ENCODE measurements at places on chromosomes 13 and 19.

DNA sequence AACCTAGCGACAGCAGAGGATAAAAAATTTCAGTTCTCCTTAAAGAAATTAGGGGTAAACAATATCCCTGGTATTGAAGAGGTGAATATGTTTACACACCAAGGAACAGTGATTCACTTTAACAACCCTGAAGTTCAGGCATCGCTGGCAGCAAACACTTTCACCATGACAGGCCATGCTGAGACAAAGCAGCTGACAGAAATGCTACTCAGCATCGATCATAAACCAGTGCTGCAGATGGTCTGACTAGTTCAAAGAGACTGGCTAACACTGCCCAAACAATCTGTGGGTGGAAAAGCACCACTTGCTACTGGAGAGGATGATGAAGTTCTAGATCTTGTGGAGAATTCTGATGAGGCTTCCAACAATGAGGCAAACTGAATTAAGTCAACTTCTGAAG is 19.9 kb upstream of the ACOD1 start:
- DNase-seq: no peak

- no peak for DNase-seq
These were observed 549.4 kb upstream of the SLITRK1 start for GRCh38 chr13:84431646-84432045.

GRCh38 chr13:30037766-30038165 is 187.3 kb upstream of the UBL3 start:
- DNase-seq: no peak

DNA sequence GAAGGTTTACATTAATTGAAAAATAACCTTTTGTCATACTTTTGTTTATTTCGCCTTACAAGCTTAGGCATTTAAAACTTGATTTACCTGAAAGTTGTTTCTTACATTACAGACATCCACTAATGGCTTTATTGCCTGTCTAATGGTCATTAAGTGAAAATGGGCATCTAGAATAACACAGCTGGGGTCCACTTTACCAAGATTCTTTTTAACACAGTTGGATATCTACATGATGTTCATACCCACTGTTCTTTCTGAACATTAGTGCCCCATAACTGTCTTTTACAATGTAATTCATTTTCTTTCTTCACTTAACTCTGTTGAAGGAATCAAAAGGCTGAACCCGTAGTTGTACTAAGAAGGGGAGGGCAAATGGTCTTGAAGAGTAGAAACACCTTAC is 19.8 kb upstream of the KLHL1 start:
- no peak for DNase-seq

GRCh38 chr13:90902255-90902654 is 445.2 kb upstream of the MIR17HG start:
- DNase-seq: no peak

DNA sequence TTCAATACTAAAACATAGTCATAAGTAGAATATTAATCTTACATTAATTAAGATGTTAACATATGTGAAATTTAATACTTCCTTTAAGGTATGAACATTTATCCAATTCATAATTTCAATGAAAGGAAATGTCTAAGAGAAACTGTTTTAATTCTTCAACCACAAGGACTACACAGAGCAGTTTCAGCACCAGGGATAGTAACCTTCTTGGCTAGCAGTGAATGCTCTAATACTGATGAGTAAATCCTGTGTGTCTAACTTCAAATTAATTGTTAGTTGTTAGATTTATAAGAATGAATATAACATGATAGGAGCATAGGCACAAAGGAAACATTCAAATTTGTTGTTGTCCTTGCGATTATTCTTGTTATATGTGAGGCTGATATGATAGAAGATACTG is 15.6 kb upstream of the NBEA start:
- DNase-seq: no peak

GRCh38 chr19:20067943-20068342 is 9.9 kb upstream of the ZNF90 start:
- no peak for DNase-seq
